Parietal lobe (tissue), 2 donors: ENCODE measurements at places on chromosomes 13 and 19. TPM values are rescaled to one million over a fixed set of nuclear protein-coding genes. Genes with fewer than 3 reads are reported as not detected.

Gene CCL25
- not detected for total RNA-seq

Gene ADAMTSL5
- total RNA-seq: not detected

Gene SIGLEC7
- not detected for total RNA-seq

Gene HPN
- total RNA-seq: not detected

Gene PGLYRP2
- total RNA-seq: not detected

Gene NEK3
- 19.1 TPM for total RNA-seq

Gene LILRB4
- total RNA-seq: 0.94 TPM

Gene PET100
- 23.2 TPM for total RNA-seq

Gene APOC4
- total RNA-seq: not detected

Gene USHBP1
- 1.3 TPM for total RNA-seq

Gene ZNF844
- 19.4 TPM for total RNA-seq

Gene LYPD3
- total RNA-seq: not detected

Gene THSD8
- total RNA-seq: not detected
